Activated CD8-positive, alpha-beta memory T cell treated with anti-CD3 and anti-CD28 coated beads for 48 hours (primary cell): ENCODE measurements at places on chromosomes 16 and 17.

GRCh38 chr17:43718544-43718943, 40.0 kb downstream of the SOST start:
- no peak for DNase-seq

DNA sequence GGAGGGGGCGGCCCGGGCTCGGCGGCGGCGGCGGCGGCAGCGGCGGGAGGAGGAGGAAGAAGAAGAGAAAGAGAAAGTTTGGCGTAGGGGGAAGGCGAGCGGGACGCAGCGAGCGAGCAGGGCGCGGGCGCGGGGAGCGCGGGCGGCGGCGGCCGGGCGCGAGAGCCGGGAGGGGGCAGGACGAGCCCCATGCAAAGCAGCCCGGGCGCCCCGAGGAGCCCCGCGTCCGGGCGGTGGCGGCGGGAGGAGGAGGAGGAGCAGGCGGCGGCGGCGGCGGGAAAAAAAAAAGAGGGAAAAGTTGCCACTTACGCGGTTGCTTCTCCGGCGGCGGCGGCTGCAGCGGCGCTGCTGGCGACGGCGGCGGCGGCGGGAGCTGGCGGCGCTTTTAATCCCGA, 10.3 kb upstream of the ZFHX3 start:
- DNase-seq, result no peak

DNA sequence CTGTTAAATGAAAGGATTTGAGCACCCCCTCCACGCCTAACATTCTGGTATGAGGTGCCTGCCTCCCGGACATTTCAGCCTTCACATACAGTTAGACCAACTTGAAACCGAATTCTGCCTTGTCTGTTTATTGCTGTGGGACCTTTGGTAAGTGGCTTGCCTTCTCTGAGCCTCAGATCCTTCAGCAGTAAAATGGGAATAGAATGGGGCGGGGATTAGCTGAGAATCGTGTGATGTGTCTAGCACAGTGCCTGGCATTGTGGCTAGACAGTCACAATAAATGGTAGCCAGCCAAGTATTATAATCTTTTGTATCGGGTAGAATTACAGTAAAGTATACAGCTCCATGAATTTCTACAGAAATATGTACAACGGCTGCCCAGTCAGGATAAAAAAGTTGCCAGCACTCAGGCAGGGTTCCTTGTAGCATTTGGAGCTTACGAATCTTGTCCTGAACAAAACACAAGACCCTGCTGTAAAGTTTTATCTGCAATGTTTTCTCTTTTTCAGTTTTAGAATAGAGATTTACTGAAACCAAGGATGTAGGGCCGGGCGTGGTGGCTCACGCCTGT, 786 bp downstream of the TMC7 start:
- DNase-seq, result no peak

- DNase-seq, result no peak
These were observed 195.2 kb upstream of the CHMP6 start for GRCh38 chr17:80796430-80796861.

DNA sequence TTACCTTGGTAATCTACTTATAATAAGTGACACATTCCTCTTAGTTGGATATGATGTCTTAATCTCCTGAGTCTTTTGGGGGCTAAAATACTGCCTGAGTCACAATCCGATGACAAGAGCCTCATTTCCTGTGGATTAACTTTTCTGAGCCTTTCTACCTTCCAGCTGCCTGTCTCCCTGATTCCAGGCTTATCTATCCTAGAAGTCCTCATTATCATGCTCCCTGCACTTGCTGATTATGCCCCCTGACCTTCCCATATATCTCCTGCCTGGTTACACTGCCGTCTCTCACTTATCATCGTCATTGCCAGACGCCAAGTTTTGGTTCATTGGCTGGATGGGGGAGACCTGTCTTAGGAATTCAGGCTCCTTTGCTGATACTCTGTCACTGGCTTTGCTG, 727.4 kb upstream of the CA10 start:
- no peak for DNase-seq

- DNase-seq, result no peak
These were observed 38.3 kb upstream of the USP7 start for GRCh38 chr16:9002042-9002441.

DNA sequence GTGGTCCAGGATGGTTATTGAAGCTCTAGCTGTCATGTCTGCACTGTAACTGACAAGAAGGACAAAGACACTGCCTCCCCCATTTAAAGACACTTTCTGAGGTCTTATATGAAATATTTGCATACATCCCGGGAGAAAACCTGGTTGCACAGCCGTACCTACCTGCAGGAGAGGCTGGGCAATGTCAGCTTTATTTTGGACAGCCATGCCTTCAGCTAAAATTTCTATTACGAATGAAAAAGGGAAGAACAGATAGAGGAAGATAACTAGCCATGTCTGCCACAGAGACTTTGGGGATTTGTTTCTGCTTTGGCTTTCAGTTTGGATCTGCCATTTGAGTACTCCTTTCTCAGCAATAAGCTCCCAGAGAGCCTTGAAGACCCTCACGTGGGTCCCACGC, 19.0 kb downstream of the SLC7A6 start:
- no peak for DNase-seq

DNA sequence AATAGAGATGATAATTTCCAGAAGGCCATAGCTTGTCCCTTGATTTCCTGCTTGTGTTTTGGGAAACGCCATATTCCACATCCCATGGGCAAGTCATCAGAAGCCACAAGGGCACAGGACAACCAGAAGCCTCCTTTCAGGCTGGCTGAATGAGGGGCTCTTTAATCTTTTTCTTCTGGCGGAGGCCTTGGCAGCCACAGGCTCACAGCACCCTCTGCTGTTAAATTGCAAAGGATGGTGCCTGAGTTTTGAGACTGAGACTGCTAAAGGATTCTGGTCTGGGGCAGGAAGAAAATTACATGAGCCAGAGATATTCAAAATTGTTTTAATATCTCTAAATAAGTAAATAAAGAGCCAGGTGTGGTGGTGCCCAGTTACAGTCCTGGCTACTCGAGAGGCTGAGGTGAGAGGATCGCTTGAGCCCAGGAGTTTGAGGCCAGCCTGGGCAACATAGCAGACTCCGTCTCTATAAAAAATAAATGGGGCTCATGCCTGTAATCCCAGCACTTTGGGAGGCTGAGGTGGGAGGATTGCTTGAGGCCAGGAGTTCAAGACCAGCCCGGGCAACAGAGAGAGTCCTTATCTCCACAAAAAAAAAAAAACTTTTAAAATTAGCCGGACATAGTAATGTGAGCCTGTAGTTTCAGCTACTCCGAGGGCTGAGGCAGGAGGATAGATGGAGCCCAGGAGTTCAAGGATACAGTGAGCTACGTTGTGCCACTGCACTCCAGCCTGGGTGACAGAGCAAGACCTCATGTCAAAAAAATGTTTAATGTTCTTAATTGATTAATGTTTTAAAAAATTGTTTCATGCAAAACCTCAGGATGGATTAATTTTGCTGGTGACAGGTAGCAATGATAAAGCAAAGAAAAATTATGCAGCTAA, 26.3 kb downstream of the AARSD1 start:
- no peak for DNase-seq

GRCh38 chr16:78444-79150, 572 bp downstream of the MPG start:
- DNase-seq, result no peak

GRCh38 chr17:72123530-72124437, 3.0 kb downstream of the SOX9 start:
- no peak for DNase-seq
